ENCODE measurements at places on chromosomes 7 and 10. TPM values are rescaled to one million over a fixed set of nuclear protein-coding genes. Genes with fewer than 3 reads are reported as not detected.

DNA sequence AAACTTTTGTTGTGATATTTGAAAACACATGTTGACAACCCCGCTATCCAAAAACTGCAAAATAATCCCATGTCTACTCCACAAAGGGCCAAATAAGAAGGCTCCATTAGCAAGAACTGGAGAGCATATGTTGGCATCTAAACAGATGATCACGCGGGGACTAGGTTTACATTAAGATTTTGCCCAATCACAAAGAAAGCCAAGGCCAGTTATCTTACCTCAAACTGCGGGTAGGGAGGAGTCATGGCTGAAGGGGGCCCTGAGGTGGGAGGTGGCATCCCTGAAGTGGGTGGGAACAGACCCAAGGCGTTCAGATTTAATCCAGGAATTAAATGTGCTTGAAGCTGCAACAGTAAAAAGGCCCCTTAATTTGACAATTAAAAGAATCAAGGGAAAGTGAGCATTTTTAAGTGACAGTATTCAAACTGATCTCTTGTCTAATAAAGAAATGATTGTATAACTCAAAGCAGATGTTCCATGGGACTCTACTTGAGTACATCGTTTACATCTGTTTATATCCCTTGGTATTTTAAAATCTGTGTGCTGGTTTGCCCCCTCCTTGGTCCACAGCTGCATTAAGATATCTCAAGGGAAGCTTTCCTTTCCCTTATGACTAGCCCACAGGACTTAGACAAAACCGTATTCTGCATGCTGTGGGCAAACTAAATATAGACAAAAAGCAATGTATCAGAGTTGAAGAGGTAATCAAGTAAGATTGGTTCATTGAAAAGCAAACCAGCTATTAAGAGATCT lies 42.9 kb downstream of the MALSU1 start:
- no peak for DNase-seq

DNA sequence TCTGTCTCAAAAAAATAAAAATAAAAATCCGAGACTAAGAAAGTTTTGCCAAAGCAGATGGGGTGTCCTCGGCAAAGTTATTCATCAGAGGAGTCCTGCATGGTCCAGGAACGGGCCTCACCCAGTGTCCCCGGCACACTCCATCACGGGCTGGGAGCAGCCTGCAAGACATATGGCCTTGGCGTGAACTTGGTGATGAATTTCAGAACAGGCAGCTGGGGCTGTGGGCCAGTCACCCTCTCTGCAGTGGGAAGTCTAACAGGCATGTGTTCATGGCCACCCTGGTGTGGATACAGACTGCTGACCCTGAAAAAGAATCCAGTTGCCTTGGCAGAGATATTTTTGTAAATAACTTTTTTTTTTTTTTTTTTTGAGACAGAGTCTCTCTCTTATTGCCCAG lies 34.7 kb downstream of the NPTX2 start:
- no peak for DNase-seq

DNA sequence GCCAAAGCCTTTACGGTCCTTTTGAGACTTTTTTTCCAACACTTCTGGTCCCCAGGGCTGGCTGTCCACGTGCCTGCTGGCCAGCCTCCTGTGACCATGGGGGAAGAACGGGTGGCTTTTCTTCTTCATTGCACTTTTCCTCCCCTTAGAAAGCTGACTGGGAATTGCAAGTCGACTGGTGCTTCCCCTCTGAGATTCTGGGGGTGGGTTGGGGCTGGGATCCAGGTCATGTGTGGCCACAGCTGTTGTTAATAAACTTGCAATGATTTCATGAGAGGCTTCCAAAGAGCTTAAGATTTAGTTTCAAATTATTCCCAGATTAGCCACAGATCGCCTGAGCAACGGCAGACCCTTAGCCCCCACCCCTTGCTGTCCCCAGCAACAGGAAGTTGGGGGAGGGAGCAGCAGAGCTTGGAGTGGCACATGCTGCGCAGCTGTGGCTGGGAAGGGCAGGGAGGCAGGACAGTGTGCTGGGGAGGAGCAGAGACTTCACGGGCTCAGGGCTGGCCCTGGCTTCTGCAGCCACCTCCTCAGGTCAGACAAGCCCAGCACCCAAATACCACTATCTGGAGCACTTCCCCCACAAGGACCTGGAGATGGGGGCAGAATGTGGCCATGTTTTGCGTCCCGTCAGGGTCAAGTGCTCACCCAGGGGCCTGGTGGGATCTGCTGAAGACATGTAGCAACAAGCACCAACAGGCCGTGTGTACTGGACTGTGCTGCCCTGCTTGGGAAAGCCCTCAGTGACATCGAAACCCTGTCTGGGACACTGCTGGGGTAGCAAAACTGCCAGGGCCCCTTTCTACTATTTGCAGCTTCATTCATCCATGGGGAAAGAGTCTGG lies 147.1 kb downstream of the RNF216 start:
- DNase-seq = no peak

- no peak for DNase-seq
Measured at GRCh38 chr10:79414714-79415113, 30.7 kb downstream of the ZCCHC24 start.

- no peak for DNase-seq
Measured at GRCh38 chr7:158802535-158803366, 26.6 kb downstream of the ESYT2 start.

- no peak for DNase-seq
Measured at GRCh38 chr10:50373821-50374501, 122.6 kb upstream of the ASAH2 start.

GRCh38 chr10:36265741-36266140 lies 623.6 kb upstream of the FZD8 start:
- DNase-seq = no peak

The CYP2C19 gene
- not detected for total RNA-seq

The RNLS gene
- total RNA-seq = not detected

The DNMBP gene
- 13.5 TPM for total RNA-seq
